Activated T-cell treated with anti-CD3 and anti-CD28 coated beads, Interleukin-2, amount 50 U/mL, for 72 hours (primary cell): ENCODE measurements at places on chromosomes 1 and 21.

- no peak for DNase-seq
Measured at GRCh38 chr1:168907053-168907452, 178.0 kb upstream of the DPT start.

DNA sequence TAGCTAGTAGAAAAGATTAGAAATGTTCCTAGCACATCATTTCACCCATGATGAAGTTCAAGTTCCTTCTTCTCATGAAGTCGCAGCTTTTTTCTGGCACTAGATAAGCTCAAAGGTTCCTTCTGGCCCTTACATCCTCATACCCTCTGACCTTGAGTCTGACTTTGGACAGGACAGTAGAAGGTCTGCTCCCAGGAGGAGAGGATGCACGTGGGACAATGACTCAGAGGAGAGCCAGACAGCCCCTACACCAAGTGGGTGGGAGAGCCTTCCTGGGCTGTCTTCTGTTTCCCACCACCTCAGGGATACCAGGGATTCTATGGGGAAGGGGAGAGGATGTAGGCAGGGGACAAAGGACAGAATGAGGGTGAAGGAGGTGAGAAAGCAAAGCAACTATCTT, 86.0 kb downstream of the HHIPL2 start:
- DNase-seq: no peak

DNA sequence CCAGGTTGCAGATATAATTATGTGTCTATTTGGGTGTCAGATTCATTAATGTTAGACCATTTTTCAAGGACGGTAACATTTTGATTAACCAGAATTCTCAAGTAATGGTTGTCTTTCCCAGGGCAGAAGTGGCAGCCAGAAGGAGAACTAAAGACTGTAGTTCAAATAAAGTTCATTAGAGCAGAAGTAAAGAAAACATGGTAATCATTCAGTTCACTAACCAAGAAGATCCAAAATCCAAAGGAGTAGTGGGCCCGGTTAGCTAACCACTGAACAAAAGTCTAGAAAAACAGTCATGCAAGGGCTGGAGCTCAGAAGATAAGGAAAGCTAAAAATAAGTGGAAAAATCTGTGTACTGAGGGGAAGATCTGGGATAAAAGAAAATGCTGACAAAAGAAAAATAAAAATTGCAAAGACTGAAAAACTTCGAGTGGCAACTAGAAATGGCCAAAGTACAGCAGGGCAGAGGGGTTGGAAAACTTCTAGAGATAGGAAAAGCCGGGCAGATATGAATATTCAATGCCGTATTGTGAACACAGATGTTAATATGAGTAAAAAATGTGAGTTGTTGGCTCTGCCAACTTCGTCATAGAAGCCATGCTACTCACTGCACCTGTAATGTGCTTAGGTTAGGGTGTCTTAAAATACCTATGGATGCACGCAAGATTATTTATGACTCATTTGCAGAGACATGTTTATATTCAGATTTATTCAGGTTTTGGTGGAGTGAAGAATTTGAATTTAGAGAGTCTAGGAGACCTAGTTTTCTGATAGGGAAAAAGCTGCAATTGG, 925.9 kb downstream of the LTN1 start:
- no peak for DNase-seq

DNA sequence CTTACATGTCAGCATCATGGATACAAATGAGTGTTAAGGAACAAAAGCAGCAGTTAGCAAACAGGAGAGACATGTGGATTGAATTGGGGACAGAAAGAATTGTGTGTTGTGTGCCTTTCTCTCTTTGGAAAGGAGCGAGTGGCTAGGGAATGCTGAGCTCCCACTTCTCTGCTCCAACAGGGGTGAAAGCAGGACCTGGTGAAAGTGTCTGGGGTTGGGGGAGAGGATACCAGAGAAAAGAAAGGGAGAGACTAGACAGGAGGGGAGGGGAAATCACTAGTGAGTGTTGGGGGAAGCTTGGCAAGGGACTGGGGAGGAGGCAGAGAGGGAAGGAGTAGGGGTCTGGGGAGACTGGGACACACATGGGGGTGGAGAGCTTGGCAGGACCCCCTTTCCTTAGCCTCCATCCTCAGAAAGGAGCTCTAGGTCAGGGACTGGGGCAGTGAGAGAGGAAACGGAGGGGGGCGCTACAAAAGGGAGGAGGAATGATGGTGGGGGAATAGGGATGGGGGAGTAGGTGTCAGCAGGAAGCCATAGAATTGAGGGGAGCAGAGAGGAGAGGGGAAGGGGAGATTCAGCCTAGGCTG, 2.2 kb downstream of the KIRREL1 start:
- DNase-seq: no peak

- peak; percentile 76 for DNase-seq
Measured at GRCh38 chr1:235326719-235327558, 1.0 kb downstream of the ARID4B start.

- DNase-seq: no peak
Measured at GRCh38 chr1:19385869-19386591, 73.9 kb downstream of the SLC66A1 start.

GRCh38 chr1:2606396-2606880, 19.9 kb downstream of the PRXL2B start:
- DNase-seq: no peak

- DNase-seq: no peak
Measured at GRCh38 chr21:27132266-27132665, 165.4 kb upstream of the ADAMTS5 start.

DNA sequence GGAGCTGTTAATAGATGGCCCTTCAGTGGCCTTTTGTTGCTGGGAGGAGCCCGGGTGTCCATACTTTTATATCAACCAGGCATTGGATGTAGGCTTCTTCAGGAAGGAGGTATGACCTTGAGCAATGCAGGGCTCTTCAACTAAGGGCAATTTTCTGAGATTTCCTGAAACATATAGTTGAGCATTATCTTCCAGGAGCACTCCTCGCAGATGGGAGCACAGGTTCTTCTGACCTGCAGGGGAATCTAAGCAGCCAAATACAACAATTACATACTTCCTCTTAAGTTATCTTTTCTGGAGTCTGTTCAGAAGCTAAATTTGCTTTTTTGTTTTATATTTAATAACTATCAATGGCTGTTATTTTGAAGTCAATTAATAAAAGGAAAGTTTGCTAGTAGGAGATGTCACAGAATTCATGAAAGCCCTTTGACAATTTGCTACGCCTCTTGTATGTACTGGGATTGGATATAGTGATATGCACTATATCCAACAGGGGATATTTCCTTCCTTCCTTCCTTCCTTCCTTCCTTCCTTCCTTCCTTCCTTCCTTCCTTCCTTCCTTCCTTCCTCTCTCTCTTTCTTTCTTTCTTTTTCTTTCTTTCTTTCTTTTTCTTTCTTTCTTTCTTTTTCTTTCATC, 422.6 kb upstream of the NEGR1 start:
- no peak for DNase-seq

GRCh38 chr1:247298701-247299100, 33.0 kb downstream of the ZNF496 start:
- DNase-seq: no peak

DNA sequence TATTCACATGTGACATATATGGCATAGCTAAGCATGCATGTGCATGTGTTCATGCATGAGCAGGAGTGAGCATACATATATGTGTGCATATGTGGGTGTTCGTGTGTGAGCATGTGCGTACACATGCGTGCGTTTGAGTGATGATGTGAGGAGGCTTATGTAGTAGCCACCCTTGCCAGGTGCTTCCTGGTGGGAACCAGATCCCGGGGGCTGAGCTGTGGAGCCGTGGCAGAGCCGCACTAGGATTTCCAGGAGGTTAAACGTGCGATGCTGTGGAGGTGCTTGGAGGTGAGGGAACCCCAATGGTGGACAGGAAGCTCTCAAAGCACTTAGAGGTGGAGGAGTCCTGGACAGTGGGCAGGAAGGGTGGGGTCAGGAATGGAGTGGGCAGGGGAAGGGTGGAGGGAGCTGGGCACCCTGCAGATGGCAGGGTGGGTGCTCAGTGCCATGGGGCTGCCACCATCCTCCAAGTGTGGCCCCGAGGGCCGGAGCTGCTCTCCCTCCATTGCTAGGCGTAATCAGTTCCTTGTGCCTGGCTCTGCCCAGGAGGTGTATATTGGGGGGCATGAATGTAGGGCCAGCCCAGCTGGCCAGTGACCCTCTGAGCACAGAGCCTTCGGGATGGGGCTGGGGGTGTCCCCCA, 48.5 kb downstream of the COL18A1 start:
- DNase-seq: no peak

DNA sequence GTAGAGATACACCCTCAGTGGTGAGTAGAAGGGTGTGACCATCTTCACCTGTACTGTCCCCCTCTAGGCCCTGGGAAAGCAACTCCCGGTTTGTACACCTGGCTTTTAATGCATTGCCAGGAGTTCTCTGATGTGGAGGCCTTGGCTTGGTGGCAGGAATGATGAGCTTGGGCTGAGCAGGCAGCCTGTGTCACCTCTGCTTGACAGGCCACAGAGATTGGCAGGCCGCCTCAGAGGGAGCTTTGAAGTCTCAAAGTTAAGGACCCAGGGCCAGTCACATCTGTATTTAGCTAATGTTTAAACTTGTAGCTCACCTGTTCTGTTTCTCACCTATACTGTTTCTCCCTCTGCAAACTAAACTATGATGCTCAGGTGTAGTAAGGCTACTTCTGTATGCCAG, 28.5 kb downstream of the HUNK start:
- no peak for DNase-seq

DNA sequence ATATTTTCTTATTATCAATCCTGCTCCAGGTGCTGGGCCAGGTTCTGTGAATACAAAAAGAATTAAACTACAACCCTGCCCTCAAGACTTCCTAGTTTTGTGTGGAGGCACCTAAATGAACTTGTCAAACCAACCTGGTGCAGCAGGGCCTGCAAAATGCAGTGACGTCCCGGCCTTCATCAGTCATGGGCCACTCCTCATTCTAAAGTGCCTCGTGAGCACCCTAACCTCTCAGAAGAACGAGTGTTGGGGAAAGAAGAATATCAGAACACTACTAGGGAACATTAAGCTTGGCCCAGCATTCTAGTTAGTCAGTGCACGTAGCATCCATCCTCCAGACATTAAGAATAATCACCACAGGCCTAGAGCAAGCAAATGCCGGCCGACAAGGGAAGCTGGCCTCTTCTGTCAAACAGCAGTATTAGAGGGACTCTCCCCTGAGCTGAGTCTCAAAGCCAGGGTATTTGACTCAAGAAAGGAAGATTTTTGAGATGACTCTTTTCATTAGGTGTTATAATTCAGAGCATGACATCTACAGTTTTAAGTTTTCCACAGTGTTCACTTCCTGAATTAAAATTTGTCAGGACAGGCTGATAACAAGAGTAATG, 137.9 kb downstream of the SLC45A1 start:
- DNase-seq: no peak

DNA sequence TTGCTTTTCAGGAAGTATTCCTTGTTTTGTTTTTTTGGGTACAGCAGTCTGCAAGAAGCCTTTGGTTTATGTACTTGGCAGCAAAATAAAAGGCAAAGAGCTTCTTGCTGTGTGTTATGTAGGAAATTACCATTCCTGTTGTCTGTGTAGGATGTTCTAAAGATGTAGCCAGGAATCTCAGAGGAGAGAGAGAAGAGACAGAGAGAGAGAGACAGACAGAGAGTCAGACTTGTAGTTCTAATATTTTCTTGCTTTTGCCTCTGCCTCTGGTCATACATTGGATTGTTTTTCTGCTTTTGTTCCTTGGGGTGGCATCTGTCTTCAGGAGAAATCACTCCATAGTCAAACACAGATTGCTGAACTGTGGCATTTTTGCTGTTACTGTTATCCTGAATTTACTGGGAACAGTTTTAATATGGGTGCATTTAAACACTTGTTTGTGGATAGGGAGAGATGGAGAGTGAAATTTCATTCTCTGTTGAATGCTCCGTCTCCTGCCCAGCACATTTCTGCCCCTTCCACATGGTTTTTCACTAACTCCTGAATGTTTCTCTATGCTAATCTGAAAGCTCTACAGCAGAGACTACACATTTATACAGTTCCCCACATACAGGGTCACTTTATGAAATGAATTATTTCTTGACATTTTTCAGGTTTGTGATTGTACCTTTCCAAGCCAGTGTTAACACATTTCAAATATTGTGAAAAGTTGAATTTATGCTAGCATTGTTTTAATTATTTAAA, 49.8 kb downstream of the POU2F1 start:
- no peak for DNase-seq

DNA sequence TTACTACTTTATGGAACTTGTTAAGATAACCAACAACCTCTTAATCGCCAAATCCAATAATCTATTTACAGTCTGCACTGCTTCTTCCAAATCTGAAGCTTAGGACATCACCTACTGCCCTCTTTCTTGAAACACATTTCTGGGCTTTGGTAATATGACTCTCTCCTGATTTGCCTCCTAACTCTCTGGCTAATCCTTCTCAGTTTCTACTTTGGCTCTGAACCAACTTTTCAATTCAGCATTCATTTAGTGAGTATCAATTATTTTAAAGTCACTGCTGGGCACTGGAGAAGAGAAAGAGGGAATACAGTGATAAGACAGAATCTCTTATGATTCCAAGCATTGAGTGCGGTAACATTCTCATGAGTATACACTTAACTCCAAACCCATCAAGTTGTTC, 275.0 kb downstream of the AKT3 start:
- DNase-seq: no peak

- no peak for DNase-seq
Measured at GRCh38 chr1:212675675-212676074, 24.0 kb downstream of the BATF3 start.

DNA sequence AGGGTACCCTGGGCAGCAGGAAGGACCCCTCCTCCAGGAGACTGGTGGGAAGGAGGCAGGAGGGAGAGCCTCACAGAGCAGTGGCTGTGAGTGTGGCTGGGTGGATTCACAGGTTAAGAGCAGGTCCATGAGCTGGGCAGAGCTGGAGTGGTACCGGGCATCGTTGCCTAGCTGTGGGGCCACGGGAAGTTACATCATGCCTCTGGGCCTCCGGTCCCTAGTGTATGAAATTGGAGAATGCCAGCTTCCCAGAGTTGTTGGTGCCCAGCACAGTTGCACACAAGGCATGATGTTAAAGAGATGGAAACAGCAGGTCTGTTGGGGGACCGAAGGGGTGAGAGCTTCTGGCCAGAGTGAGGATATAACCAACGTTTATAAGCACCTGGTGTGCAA, 18.5 kb downstream of the FOXO6 start:
- DNase-seq: no peak

- DNase-seq: no peak
Measured at GRCh38 chr1:5986018-5986417, 6.2 kb downstream of the NPHP4 start.

DNA sequence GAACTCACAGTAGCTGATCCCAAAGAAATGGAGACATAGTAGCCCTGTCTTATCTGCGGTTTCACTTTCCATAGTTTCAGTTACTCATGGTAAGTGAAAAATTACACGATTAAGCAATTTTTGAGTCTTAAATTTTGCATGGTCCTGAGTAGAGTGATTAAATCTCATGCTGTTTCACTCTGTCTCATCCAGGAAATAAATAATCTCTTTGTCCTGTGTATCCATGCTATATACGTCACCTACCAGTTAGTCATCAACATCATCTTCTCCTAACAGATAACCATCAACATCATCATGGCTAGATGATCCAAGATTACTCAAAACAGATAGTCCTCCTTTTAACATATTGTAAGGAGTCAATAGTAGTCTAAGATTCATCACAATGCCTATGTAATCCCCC, 1589.3 kb downstream of the BRINP3 start:
- DNase-seq: no peak
